ENCODE measurements at places on chromosomes 2 and 18.

GRCh38 chr2:189131991-189132390, 47.6 kb downstream of the COL5A2 start:
- no peak for DNase-seq

DNA sequence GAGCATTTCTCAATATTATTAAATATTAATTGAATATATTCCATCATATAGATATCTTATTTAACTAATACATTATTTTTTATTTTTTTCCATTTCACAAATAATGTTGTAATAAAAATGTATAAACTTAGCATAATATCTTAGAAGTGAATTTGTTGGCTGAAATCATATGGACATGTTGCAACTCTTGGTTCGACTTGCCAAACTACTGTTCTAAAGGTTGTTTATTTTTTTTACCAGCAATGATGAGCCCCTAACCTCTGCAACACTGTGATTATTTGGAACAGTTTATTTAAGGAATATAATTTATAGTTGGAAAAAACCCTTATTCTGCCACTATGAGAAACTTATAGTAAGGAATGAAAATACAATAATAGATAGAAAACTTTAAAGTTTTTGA, 8.8 kb upstream of the NAB1 start:
- no peak for DNase-seq

DNA sequence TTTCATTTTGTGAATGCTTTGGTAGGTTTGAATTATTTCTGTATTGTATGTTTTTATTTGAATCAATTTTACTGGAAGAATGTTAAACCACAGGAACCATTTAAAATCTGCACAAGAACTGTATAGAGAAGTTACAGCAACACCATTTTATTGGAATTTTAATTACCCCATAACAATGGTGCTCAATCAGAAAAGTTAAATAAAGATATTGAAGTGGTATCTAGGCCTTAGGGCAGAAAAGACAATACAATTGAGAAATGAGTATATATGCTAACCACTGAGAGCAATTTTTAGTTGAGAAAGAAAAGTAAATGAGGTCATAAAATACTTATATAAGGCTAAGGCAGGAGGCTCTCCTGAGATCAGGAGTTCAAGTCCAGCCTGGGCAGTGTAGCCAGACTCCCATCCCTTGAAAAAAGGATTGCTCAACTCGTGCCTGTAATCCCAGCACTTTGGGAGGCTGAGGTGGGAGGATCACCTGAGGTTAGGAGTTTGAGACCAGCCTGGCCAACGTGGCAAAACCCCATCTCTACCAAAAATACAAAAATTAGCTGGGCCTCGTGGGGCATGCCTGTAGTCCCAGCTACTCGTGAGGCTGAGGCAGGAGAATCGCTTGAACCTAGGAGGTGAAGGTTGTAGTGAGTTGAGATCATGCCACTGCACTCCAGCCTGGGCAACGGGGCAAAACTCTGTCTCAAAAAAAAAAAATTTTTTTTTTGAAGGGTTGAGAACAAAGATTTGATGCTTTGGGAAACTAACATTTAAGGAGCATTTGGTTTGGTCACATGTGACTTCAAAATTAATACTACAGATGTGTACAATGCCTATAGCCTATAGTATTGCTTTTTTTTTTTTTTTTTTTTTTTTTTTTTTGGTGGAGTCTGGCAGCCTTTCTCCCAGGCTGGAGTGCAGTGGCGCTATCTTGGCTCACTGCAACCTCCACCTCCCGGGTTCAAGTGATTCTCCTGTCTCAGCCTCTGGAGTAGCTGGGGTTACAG, 212.9 kb upstream of the STON1 start:
- DNase-seq, result no peak

GRCh38 chr18:67199993-67200617, 316.4 kb downstream of the DSEL start:
- DNase-seq, result no peak

DNA sequence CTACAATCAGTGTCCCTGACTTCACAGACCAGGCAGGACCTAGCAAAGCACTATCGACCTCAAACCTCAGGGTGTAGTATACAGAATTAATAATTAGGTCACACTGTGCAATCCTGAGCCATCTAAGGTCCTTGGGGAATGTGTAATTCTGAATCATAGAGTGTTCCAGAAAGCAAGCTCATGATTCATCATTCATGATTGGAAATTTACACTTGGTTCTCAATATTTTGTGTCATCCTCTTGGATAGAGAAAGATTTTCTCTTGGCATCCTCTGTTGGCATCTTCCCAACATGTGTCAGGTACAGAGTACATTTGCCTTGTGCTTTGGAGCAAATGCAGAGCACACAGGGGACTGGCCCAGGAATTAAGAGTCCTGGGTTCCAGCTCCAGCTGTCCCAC, 245.0 kb upstream of the NT5C1B start:
- DNase-seq, result no peak

Measured in effector memory CD8-positive, alpha-beta T cell (primary cell).